Left lobe of liver (tissue), 2 donors: ENCODE measurements at places on chromosomes 5 and 9.

GRCh38 chr9:134335061-134335460 is 8.8 kb downstream of the RXRA start:
- DNase-seq, result no peak

DNA sequence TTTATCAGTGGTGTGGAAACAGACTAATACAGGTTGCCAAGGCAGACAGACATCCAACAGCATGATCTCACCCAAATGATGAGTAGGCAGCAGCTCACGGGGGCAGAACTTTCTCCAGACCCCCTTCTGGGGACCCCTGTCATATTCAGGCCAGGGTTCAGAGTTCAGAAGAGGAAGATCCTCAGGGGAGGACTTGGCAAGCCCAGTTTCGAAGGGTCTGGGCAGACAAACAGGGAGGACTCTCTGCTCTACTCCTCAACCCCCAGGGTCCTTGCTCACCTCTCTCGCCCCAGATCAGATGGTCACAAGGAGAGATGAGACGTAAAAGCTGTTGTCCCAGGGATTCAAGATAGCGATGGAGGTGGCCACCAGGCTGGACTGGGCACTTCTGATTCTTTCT is 215.1 kb upstream of the MVB12B start:
- no peak for DNase-seq

GRCh38 chr5:143217065-143217803 is 186.3 kb downstream of the NR3C1 start:
- DNase-seq, result no peak

DNA sequence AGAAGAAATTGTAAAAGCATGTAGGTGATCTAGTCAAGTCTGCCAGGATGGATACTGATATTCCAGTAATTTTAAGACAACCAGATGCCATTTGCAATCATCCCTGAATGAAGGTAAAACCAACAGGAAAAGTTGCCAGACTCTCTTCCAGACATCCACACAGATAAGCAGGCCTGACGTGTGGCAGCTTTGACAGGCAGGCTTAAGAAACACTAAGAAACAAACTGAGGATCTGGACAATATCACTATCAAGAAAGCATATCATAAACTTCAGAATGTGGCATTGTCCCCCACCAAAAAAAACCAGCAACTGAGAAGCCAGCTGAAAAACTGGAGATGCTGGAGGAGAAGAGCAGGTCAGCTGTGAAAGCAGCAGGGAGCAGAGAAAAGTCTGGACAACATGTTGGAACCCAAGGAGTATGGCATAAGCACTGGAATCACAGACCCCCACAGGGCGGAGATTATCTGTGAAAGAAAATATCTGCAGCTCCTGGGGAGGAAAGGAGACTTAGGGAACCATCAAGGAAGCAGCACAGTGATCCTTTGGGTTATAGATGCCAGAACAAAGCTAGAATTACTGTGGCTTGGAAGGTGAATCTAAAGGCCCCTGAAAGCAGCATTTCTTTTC is 307.0 kb downstream of the CWC27 start:
- DNase-seq, result no peak

GRCh38 chr5:154541553-154541952 is 63.5 kb upstream of the HAND1 start:
- DNase-seq, result no peak

DNA sequence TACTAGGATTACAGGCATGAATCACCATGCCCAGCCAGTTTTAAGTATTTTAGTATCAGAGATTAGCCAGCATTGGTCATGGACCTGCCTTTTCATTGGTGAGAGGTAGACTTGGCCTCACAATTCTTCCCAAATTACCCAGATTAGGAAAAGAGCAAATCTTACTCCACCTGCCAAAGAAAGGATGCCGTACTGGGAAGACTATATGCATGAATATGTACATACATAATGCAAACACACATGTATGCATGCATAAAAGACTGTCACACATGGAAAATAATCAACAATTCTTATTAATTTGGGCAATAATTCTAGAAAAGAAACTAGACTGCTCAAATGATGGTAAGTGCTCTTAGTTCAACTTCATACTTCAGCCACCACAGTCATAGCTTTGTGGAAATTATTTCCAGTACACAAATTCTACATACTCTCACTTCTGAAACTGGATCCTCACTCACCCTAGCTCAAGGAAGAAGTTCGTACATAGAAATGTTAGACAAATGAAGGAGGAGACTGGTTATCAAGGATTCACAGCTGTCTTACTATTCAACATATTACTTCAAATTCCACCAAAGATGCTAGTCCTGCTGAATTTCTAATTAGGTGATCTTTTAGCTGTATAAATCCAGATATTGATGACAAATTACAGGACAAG is 73.7 kb downstream of the MINAR2 start:
- no peak for DNase-seq

DNA sequence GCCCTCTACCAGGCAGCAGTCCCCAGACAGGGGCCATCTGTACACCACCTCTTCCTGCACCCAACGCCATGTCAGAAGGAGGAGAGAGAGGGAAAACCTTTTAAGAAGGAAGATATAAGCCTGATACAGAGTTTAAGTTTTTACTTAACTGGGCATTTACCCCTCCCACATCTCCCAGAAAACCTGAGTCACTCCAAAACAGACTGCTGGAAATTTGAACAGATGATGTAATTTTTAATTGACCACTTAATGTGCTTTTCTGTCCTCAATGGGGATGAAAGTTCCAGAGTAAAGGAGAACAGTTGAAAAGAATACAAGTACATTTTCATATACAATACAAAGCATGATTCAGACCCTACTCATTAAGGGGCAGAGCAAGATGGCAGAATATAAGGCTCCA is 63.9 kb downstream of the TTC39B start:
- no peak for DNase-seq

DNA sequence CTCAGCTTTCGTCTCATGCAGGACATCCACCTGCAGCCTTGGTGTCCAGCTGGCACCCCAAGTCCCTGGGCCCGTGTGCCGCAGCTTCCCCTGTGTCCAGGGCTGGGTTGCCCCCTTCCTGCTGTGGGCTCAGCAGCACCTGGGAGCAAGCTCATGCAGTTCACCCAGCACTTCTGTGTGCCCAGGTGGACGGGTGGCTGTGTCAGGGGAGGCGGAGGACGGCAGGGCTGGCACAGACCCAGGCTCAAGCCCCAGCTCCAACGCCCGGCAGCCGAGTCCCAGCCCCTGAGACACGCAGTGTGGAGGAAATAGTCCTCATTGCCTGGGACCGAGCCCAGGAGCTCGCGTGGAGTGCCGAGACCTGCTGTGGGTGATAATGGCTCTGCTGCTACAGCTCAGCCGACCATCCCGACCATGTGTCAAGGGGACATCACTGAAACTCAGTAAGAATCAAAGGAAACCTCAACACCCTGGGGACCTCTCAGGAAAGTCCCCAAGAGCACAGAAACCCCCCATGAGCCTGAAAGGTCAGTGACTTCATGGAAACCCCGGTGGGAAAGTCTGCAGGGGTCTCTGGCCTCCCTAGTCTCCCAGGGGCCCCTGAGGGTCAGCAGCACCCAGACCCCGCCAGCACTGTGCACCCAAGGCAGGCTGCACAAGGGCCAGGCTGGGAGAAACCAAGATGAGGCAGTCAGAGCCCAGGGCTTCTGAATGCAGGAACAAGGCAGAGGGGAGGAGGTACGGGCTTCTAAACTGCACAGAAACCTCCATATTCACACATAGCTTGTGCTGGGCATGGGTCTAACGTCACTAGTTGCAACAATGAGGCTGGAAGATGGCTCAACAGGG is 38.8 kb downstream of the LPCAT1 start:
- DNase-seq, result no peak

DNA sequence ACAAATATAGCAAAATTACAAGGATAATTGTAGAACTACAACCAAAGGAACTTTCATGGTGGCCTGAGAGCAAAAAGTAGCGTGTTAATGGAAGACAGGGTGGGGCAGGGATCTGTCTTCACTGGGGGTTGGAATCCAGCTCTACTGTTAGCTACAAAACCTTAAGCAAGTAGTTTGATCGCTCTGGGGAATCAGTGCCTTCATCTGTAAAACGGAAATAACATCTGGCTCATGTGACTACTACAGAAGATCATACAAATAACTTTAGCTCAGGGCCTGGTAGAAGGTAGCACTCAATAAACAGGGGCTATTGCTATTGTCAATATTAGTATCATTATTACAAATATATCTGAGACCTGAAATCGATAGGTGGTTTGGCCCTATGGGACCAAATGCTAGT is 40.4 kb downstream of the ZNF608 start:
- no peak for DNase-seq

- no peak for DNase-seq
Observed at GRCh38 chr5:33268374-33268773, 172.4 kb upstream of the TARS1 start.

- DNase-seq, result no peak
Observed at GRCh38 chr5:141349917-141350619, at the start of gene PCDHGB1. TSS of gene PCDHGB1 (plus strand) at chr5:141350099. CDS start at chr5:141350261, 162 bp downstream.

DNA sequence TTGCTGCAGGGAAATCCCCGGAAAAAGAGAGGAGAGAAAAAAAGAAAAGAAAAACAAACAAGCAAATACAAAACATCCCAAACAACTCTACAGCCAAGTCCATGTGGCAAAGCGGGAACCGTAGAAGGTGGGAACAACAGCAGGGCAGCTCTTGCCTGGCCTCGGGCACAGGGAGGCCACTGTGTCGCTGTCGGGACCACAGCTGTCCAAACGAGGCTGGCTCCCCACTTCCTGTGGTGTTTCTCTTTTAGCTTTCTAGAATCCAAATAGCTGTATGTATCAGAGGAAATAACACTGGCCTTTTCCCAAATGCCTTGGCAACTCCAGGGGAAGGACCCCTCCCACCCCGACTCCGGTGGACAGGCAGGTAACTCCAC is 41.6 kb upstream of the EQTN start:
- no peak for DNase-seq

- no peak for DNase-seq
Observed at GRCh38 chr5:38370358-38371100, 112.2 kb downstream of the EGFLAM start.

GRCh38 chr5:114362197-114362976 is 517 bp downstream of the KCNN2 start:
- DNase-seq, result no peak

- DNase-seq, result no peak
Observed at GRCh38 chr9:102986425-102986824, 8.7 kb upstream of the CYLC2 start.

- DNase-seq, result peak; percentile 21
Observed at GRCh38 chr9:127181315-127181580, 58.8 kb upstream of the ANGPTL2 start.

- DNase-seq, result peak; percentile 45
Observed at GRCh38 chr5:121628783-121629182, 222.9 kb upstream of the FTMT start.

GRCh38 chr9:11319538-11319937 is 706.7 kb upstream of the PTPRD start:
- DNase-seq, result no peak

GRCh38 chr9:28741459-28741858 is 1168.2 kb upstream of the C9orf72 start:
- no peak for DNase-seq

DNA sequence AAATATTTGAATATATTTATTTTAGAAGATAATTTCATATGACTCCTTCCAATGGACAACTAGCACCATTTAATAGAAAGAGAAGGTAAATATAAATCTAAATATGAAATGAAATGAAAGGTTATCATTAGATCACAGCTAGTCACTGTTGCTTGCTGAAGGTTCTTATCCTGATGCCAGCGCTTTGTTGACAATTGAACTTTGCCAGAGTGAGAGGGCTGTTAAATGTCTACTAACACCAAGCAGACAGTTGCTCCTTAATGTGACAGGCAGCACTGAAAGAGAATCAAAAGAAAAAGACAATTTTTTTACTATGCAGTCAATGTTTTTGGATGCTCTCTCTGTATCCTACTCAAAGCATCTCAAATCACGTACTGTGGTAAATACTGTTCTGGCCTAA is 152.6 kb upstream of the SEMA6A start:
- no peak for DNase-seq

GRCh38 chr9:35909687-35910612 is 660 bp downstream of the SPAAR start:
- DNase-seq, result no peak

- DNase-seq, result no peak
Observed at GRCh38 chr5:77366717-77367500, 125.2 kb downstream of the WDR41 start.

- peak; percentile 76 for DNase-seq
Observed at GRCh38 chr9:72154468-72155285, 5.4 kb downstream of the GDA start.

GRCh38 chr9:86926145-86926544 is 21.2 kb downstream of the GAS1 start:
- no peak for DNase-seq

DNA sequence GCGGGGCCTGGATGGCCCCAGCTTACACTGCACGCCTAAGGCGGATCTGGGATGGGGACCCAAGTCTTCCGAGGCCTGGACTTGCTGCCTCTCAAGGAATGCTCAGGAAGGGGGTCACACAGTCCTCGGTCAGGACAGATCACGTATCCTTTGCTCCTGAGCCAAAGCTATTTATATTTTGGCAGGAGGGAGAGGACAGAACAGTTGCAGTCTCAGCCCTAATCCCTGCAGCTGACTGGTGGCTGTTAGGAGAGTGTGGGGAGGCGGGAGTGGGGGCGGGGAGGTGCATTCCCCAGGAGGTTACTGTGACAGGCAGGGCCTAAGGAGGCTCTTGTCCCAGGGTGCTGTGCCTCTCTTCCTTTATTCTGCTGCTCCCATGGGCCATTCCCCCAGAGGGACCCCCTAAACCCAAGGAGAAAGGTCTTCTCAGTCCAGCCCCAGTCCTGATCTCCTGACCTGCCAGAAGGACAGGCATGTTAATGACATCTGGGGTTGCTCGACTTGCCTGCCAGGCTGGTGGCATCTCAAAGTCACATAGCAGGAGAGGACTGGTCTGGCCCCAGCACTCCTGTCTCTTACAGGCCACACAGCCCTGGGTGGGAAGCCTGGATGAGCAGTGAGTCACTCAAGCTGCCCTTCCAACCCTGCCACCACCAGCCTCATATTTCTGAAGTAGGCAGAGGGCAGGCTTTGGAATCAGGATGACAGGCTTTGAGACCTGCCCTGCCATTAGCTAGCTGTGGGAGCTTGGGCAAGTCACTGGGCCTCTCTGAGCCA is 51.9 kb downstream of the COL27A1 start:
- no peak for DNase-seq

GRCh38 chr5:69512740-69513260 is 20.2 kb downstream of the OCLN start:
- DNase-seq, result no peak

GRCh38 chr9:108311745-108312144 is 544.0 kb downstream of the ACTL7B start:
- no peak for DNase-seq

DNA sequence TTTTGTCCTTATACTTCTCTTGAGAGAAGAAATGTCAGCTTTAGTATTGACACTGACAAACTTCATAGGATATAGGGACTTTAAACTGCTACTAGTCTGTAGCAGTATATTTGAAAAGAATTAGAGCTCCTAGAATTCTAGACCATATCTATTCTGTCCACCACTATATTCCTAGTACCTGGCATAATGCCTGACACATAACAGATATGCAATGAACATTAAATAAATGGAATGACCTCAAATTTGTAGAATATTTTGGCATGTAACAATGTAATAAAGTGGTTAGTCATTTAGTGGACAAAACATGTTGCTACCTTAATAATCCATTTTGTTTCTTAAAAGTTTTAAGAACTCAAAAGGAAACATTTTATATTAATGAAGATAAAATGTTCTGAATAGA is 57.5 kb downstream of the HOMER1 start:
- no peak for DNase-seq

GRCh38 chr5:39219437-39219836 is at the start of gene FYB1:
TSS of gene FYB1 (minus strand) at chr5:39219563. CDS start at chr5:39202960, 16,603 bp downstream.
- peak; percentile 52 for DNase-seq

GRCh38 chr5:153067869-153068268 is 422.6 kb upstream of the GRIA1 start:
- no peak for DNase-seq

GRCh38 chr5:107937204-107937603 is 266.5 kb upstream of the EFNA5 start:
- DNase-seq, result no peak
